ENCODE measurements at places on chromosomes 3 and 15.

- DNase-seq, result no peak
Measured at GRCh38 chr3:36677331-36678007, 86.9 kb downstream of the DCLK3 start.

- DNase-seq, result no peak
Measured at GRCh38 chr3:13002398-13003124, 70.7 kb downstream of the IQSEC1 start.

GRCh38 chr3:52181543-52181942 lies 16.4 kb upstream of the ALAS1 start:
- DNase-seq, result no peak

DNA sequence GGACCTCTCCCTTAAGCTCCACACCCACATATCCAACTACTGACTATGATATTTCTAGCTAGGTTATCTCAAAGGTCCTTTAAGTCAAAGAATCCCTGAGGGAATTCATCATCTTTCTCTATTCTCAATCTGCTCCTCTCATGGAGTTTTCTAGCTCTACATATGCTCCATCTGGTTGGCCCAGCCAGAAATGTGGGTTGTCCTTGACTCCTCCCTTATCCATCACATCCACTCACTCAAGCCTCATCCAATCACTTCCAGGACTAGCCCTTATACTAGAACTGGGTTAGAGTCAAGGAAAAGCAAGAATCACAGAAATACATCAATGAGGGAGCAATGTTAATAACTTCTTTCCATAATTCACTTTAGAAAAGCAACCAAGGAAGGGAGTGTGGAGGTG lies 45.4 kb downstream of the ZNF106 start:
- no peak for DNase-seq

DNA sequence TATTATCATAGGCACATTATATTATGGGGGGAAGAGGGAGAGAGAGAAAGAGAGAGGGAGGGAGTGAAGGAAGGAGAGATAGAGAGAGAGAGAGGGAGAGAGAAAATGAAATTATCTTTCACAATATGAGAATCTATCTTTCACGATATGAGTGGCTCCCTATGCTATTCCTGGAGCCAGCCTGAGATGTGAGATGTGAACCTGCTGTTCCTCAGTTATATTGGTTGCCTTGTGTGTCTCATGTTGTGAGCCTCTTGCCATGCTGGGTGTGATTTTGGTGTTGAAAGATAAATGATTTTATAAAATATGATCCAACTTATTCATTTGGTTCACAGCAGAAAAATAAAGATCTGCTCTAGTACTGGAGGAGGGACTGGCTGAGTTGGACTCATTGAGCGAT lies 148.7 kb downstream of the PPM1L start:
- no peak for DNase-seq

- DNase-seq, result no peak
Measured at GRCh38 chr3:142263112-142263511, 37.7 kb upstream of the GK5 start.

DNA sequence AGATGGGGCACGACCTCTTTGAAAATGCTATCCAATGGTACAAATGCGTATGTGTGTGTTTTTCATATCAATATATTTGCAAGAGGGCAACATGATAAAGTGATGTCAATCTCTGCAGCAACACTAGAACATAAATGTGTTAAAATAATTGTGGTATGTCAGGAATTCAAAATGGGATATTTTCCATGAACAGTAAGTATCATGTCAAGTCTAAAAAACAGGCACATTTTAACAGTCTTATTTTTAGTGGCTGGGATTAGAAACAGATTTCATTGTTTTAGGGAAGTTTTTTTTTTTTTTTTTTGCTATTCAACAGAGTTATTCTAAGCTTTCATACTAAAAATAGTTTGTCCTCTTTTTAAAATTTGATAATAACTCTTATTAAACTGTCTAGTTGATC lies 209.8 kb downstream of the GAP43 start:
- DNase-seq, result no peak

DNA sequence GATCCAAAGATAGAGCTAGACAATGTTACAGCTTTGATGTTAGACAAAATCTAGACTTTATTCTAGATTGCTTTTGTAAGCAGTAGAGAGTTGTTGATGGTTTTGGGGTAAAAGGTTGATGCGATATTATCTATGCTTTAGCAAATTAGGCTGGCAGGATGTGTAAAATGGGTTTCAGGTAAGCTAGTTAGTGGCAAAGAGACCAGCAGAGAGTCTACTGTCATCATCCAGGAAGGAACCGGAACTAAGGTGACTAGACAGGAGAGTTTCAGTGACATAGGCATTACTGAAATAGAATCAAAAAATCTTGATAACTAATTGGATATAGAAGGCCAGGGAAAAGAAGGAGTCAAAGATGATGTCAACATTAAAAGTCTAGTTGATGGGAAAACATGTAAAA lies 11.1 kb downstream of the OR5K2 start:
- DNase-seq, result no peak

DNA sequence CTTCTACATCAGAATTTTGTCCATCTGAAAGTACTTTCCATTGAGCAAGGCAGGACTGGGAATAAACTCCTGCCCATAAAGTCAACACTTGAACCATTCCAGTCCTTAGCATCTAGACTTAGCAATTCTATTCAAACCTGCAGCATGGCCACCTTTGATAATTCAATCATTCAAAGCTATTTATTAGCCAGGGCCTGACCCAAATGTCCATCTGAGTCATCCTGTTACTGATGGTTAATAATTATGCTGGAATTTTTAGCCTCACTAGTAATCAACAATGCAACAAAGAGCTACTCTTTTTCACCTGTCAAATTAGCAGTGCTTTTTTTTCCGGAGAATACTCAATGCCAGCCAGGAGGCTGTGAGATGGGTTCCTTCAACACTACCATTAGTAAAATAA lies 72.7 kb upstream of the SNRK start:
- DNase-seq, result no peak

DNA sequence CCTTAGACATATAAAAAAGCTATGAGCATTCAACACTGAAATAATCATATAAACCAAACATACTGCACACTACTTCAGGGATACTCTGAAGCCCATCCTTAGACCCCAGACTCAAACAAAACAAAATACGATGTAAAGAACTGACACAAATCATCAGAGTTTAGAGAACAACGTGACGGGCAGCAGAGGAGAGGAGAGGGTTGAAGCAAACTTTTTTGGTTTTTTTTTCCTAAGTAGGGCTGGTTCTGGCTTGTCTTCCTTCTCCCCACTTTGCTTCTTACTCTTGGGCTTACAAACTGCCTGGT lies 34.7 kb downstream of the GAP43 start:
- DNase-seq, result no peak

DNA sequence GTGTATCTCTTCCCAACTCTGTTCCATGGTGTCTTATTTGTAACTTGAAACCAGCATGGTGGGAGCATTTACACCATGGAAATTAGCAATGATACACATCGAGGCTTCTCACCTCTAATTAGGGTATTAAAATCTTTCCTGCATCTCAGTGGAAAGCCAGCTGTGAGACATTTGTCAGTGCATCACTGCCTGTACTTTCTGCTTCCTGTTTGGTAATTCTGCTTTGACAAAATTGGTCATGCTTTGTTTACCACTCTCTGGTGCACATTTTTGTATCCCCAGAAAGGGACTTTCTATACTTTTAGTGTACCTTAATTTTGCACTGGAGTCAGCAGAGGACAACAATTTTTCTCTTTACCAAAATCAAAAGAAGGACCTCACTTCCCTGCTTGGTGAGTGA lies 402.1 kb downstream of the PDCD6IP start:
- DNase-seq, result no peak

DNA sequence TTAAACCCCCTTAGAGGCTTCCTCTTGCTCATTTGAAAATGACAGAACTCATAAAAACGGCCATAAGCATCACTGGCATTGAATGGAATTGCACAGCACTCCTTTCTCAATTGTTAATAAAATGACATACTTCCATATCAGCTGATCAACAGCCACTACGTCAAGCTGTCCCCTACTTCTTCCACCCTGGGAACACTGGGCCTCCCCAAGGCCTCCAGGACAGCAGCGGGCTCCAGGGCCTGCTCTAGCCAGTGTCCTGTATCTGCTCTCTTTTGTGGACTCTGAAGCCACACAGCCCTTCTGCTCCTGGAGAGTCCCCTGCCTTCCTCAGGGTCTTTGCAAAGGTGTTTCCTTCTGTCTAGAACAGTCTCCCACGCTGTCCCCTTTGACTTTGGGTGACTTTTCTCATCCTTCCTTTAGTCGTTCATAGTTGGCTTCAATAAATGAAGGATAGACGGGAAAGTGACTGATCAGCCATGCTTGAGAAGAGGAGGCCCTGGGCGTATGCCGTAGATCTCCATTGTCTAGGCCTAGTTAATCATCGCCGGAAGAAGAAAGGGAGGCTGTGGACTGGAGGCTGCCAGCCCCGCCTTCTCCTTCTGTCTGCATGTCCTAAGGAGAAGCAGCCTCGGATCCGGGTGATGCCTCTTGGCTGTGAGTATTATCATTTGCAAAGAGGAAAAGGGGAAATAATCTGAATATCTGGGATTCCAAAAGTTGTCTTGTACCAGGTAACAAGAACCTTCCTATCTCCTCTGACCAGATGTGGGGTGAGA lies 4.7 kb upstream of the THSD4 start:
- no peak for DNase-seq

DNA sequence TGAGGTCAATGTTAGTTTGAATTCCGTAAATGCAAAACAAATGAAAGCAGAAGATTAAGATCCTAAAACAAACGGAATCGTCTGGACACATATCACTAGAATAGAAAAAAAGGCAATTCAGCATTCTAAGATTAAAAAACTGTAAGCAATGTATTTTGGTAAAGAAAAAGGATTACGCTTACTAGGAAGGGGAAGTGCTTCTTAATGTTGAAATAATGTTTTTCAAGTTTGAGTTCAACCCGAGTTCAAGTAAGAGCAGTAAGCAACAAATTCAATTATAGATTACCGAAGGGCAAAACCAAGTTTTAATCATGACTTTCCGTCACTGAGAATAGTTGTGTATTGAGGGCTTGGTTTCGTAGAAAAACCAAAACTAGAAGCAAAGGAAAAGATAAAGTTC lies 637 bp downstream of the CIP2A start:
- no peak for DNase-seq

DNA sequence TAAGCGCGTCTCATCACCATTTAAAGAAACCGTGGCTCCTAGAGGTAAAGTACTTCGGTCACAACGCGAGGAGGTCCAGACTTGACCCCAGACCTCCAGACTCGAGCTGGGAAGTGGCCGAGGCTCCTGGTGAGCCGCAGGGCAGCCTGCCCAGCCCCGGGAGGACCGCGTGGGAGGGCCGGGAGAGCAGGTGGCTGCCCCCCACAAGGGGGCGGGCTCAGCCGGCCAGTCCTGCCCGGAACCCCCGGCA lies at the start of gene SLC27A2:
SLC27A2 (plus strand) TSS at position 228 of the 250 bp plus-strand sequence. CDS start 232 bp downstream, outside the sequence.
- no peak for DNase-seq

DNA sequence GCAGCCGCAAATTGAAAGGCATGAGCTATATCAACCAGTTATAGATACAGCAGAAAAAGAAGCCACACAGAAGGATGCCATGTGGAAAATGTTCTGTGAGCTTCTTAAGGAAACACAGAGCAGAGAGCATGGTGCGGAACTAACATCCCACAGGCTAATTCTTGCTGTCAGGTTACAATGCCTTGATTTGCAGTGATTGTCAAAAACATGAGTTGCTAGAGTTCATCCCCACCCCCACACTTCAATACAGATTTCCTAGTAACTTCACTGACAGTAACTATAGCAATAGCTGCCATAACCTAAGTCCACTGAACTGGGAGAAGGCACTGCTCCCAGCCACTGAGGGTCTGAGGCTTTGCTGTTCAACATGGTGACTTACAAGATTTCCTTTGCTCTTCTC lies 821.6 kb downstream of the SQOR start:
- DNase-seq, result no peak

- no peak for DNase-seq
Measured at GRCh38 chr3:68033867-68034266, 379.5 kb upstream of the SUCLG2 start.

- DNase-seq, result no peak
Measured at GRCh38 chr3:133412183-133413132, 12.6 kb downstream of the BFSP2 start.

DNA sequence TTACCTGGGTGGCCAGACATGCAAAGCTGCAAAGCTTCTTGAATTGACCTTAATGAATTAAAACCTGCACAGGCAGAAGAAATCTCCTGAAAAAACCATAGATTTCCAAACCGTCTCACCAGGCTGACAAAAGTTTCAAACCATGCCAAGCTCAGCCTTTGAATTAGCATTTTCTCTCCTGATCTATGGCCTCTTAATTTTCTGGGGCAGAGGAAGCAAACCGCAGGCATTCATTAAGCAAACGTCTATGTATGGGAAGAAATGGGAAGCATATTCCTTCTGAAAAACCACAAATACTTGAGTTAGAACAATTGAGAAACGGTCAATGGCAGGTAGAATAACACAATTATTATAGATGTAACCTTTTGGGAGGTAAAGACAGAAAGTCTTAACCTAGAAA lies 500.2 kb upstream of the NR2F2 start:
- DNase-seq, result no peak

DNA sequence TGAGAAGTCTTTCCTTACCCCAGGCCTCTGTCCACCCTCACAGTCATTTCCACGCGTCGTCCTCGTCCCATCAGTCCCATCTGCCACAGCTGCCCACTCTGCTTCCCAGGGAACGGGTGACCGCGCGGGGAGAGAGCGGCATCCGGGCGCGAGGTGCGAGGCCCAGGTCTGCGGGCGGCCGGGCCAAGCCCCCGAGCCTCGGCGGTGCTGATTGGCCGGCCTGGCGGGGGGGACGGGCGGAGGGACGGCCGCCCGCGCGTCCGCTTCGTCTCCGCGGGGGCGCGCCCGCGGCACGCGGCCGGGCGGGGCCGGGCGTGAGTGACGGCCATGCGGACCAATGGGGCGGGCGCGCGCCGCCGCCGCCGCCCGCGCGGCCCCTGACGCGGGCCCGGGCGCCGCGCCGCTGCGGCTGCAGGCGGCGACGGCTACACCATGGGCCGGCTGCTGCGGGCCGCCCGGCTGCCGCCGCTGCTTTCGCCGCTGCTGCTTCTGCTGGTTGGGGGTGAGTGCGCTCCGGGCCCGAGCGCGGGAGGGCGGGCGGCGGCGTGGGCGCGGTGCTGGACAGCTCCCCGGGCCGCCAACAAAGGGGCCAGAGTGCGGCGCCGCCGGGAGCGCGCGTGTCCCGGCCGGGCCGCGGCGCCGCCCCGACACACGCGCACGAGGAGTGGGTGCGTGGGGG lies at the start of gene PODXL2:
PODXL2 (plus strand) TSS at position 398 of the 679 bp plus-strand sequence; CDS start at position 433, 35 bp downstream.
- DNase-seq, result no peak
